ENCODE measurements at places on chromosomes 4 and X.
A peak's percentile ranks its signal among the peaks of the same experiment; 100 is the strongest.

GRCh38 chrX:11606408-11606807 lies 59.3 kb downstream of the ARHGAP6 start:
- DNase-seq, result no peak

DNA sequence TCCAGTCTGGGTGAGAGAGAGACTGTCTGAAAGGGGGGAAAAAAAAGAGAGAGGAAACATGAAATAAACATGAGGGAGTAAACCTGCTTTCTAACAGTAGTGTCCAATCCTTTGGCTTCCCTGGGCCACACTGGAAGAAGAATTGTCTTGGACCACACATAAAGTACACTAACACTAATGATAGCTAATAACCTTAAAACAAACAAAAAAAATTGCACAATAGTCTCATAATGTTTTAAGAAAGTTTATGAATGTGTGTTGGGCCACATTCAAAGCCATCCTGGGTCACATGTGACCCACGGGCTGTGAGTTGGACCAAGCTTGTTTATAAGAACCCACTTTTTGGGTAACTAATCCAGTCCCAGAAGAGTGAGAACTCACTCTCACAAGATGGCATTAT lies 30.3 kb downstream of the PDS5A start:
- DNase-seq, result no peak

- DNase-seq, result no peak
Observed at GRCh38 chrX:98897191-98897590, 1512.9 kb downstream of the PCDH19 start.

DNA sequence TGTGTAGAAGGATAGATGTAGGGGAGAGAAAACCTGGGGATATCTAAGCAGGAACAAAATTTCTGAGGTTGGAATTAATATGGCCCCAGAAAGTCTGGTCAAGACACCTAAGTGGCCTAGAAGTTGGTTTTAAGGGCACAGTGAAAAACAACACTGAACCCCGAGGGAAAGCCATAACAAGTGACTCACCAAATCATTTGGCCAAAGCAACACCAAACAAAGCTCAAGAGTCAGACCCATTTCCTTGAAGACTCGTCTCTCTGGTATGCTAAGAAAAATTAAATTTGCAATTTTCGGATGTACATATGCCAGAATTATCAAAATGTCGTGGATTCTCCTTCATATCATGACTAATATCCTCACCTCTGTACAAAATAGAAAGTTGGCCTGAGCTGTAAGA lies 162.9 kb downstream of the SMIM20 start:
- DNase-seq, result no peak

DNA sequence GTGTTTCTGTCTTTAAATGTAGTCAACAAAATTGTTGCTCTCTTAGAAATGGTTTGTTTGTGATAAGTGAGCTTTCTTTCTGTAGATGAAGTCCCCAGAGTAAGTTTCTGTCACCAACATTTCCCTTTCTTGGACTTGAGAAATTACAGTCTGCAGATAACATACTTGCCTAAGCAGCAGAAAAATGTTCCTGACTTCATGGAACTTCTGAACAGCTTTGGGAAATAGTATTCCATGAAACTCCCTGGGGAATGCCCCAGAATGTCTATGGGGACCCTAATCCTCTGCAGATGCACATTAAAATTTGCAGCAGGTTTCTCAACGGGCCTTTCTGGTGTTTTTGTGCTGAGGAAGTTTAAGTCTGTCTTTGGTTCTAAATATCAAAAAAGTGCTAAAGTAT lies 38.6 kb upstream of the NEIL3 start:
- no peak for DNase-seq

DNA sequence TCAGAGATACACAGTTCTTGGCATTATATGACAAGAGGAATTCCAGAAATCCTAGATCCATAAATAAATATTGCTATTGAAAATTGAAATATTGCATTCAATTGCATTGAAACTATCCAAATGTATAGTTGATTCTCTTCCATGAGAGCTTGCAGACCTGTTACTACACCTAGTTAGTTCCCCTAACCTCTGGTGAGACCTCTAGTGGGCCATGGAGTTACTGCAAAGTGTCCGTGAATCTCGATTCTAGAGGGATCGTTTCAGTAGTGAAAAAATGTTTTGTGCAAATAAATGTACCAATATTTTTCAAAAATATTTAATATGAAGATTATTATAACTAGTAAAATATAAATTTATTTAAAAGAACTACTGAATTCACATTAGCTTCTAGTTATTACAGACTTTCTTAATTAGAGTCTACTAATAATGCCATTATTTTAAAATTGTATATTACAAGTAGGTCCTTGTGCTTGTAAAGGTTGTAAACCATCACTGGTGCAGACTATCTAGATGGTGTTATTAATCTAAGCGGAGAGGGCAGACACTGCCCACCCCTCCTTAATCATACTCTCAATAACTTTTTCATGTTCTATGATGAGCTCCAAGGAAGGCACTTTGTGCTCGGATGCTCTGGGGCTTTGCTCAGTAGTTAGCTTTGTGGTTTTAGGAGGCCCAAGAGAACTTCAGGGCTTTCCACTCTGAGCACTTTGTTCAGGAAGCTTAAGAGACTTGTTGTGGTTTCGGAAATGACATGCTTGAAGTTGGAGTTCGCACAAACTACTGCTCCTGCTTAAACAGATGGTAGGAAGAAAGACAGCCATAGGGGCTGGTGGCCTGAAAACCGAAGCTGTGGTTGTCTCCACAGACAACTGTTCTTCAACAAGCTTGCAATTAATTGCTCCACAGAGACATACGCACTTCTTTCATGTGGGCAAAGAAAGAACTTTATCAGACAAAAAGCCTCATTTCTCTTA lies 42.8 kb downstream of the IL21 start:
- DNase-seq, result peak; percentile 11

GRCh38 chr4:154205471-154205870 lies 286.1 kb downstream of the DCHS2 start:
- no peak for DNase-seq

- no peak for DNase-seq
Observed at GRCh38 chr4:21976166-21976565, 27.6 kb upstream of the KCNIP4 start.

- DNase-seq, result no peak
Observed at GRCh38 chrX:112834031-112834845, 6.4 kb downstream of the AMOT start.

DNA sequence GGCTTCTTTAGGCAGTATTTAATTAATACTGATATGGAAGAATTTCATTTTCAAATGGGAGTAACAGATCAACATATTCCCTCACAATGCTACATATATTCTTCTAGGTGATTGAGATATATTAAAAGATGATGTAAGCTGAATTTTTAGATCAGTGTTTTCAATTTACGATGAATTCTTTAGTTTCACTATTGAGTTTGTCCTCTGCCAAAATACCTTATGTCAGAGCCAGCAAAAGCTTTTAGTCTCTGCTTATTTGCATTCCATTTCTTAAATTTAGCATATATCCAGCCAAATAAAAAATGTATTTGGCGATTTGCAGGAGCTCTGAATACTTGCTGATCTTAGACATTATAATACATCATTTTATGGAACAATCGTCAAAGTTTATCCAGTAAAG lies 144.3 kb downstream of the MOSPD2 start:
- DNase-seq, result no peak

GRCh38 chr4:8919651-8920288 lies 48.1 kb upstream of the HMX1 start:
- DNase-seq, result no peak

DNA sequence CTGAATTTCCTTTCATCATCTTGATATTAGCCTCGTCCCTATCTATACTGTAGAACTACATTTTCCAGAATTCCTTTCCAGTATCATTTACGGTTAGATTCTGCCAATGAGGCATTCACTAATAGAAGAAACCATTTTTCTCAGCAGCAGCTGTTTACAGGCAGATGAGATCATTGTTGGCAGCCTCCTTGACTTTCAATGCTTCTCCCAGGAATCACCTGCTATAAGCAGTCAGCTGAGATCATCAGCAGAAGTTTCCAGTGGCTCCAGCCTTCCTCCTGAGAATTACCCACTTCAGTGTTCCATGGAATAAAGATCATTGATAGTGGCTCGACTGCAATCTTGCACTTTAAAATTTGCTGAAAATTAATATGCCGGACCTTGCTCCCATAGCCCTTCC lies 157.3 kb upstream of the TET2 start:
- DNase-seq, result no peak

GRCh38 chr4:113821856-113822255 lies 60.3 kb upstream of the CAMK2D start:
- DNase-seq, result no peak

DNA sequence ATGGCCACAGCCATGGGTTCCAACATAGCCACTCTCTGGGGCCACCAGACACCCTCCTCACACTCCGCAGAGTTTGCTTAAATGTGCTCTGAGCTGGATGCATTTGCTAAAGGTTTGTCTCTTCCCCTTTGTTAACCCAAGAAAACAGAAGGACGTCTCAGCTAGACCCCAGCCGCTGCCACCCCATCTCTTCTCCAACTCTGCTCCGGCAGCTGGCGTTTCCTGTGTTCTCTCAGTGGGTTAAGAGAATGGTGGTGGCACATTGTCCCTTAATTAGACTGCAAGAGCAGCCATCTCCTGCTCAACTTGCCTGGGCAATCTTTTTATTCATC lies 43.7 kb upstream of the FAM9C start:
- DNase-seq, result no peak

DNA sequence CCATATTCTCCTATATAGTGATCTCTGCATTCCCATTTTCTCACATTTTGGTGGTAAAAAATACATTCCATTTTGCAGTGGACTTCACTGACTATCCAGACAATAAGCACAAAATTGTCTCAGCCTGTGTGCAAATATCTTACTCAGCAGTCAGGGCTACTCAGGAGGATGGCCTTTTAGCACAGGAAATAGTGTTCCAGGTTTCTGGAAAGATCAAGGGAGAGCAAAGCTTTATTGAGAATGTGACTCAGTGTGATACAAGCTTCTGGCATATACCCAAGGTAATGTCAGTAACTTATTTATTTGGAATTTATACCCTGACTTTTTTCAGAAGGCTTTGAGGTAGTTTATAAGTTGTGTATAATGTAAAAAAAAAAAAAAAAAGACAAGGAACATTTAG lies 233.4 kb downstream of the TEX13A start:
- no peak for DNase-seq

GRCh38 chr4:7854697-7855370 lies 84.8 kb downstream of the AFAP1 start:
- no peak for DNase-seq

- no peak for DNase-seq
Observed at GRCh38 chr4:141571362-141571761, 65.0 kb upstream of the IL15 start.

- DNase-seq, result no peak
Observed at GRCh38 chr4:66639361-66639760, 905.9 kb downstream of the CENPC start.

GRCh38 chr4:37922328-37922727 lies 31.4 kb downstream of the TBC1D1 start:
- no peak for DNase-seq

DNA sequence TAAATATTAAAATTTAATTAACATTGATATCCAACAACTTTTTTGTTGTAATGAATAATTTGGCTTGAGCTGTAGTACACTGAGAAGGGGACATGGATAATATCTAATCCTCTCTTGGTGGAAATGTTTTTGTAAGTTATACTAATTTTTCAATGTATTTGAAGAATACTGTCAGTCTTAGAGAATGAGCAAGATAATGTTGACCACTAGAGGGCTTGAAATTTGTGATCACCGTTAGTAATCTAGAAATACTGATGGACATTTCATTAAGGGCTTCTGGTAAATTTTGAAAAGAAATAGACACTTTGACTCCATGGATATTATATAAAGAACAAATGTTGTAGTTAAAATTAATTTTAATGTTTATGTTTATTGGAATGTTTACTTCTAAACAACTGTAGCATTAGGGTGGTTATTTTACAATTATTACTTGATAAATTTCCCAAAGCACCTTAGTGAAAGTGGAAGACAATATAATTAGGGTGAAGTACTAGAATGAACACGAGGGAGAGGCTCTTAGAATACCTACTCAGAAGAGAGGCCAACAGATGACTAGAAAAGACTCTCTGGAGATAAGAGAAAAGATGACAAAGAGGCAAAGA lies 20.0 kb upstream of the CAMK2D start:
- no peak for DNase-seq

DNA sequence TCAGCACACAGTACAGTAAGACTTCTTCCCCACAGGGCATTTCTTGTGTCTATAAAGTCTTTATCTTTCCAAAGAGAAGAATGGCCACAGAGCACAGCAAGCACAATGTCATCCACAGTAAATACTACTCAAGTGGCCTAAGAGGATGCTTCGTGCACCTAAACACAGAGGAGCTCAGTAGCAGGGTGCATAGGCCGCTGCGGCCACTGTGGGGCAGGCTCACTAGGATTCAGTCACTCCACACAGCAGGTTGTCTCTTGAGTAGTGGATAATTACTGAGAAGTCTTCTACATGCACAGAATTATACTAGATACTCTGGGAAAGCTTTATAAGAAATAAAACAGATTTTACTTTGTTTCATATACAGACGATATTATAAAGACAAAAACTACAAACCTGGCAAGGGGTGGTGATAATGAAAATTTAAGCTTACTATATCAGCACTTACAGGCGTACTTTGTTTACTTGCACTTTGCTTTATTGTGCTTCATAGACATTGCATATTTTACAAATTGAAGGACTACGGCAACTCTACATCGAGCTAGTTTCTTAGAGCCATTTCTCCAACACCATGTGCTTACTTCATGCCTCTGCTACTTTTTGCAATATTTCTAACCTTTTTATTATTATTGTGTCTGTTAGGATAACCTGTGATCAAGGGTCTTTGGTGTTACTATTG lies 78.5 kb downstream of the PRDM5 start:
- DNase-seq, result no peak

DNA sequence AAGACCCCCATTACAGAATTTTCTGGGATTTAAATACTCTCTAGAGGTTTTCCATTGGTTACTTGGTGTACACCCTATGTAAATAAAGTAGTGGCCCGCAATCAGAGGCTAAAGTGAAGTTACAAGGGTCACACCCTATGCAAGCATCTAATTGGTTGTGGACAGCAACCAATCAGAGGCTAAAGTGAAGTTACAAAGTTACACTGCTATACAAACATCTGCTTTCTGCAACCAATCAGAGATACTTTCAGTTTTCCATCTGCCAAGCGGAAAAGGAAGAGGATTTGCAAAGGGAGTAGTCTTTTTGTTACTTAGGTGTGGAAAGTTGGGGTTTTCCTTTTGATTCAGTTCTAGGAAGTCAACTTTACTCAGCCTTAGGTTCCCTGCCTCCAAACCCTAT lies 2.0 kb upstream of the ATRX start:
- DNase-seq, result no peak

GRCh38 chrX:129641469-129641868 lies 13.3 kb downstream of the APLN start:
- DNase-seq, result no peak

GRCh38 chrX:136694431-136695087 lies 46.6 kb downstream of the CD40LG start:
- DNase-seq, result peak; percentile 20

- DNase-seq, result no peak
Observed at GRCh38 chrX:128992107-128992971, 531.0 kb downstream of the SMARCA1 start.

- no peak for DNase-seq
Observed at GRCh38 chr4:170247596-170247995, 157.8 kb upstream of the AADAT start.

- DNase-seq, result no peak
Observed at GRCh38 chr4:112510291-112511092, 5.5 kb downstream of the NEUROG2 start.

Data from NCI-H748 treated with DMSO at 0.1 percent for 48 hours (cell line).